ENCODE measurements at places on chromosomes 5 and 9.

DNA sequence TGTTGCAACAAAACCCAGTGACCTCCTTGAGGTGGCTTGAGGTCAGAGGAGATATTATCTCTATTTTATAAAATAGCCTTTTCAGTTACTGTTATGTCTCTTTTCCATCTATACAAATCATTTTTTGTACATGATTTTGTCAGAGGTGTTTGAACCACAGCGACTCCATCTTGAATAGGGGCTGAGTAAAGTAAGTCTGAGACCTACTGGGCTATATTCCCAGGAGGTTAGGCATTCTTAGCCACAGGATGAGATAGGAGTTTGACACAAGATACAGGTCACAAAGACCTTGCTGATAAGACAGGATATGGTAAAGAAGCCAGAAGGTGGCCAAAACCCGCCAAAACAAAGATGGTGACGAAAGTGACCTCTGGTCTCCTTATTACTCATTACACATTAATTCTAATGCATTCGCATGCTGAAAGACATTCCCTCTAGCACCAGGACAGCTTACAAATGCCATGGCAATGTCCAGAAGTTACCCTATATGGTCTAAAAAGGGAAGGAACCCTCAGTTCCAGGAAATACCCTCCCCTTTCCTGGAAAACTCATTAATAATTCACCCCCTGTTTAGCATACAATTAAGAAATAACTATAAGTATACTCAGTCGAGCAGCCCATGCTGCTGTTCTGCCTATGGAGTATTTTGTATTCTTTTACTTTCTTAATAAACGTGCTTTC, 283.9 kb upstream of the ISL1 start:
- DNase-seq: no peak

DNA sequence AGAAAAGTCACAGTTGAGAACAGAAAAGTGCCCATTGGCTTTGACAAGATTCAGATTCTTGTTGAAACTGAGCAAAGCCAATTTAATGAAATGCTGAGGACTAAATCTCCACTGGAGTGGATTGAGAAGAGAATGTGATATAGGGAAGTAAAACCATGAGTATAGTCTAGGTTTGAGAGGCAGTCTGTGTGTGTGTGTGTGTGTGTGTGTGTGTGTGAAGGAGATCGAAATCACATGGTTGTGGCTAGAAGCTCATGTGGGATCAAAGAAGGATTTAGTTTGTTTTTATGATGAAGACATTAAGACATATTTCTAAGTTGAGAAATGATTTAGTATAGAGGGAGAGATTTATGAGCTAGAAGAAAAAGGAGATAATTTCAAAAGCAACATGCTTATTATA, 275.7 kb upstream of the DAB2 start:
- no peak for DNase-seq

- DNase-seq: no peak
Observed at GRCh38 chr9:72185561-72185960, 36.3 kb downstream of the GDA start.

DNA sequence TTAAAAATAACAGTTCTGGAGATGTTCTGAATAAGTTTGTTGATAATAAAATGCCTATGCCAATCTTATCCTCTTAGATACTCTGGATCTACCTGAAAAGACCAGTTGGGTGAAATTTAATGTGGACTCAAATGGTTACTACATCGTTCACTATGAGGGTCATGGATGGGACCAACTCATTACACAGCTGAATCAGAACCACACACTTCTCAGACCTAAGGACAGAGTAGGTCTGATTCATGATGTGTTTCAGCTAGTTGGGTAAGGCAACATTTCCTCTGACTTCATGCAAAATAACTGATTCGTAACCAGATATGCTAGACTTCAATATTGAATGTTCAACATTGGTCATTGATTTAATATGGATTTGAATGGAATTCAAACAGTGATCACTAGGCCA, 27.0 kb downstream of the ERAP2 start:
- DNase-seq: no peak
